Fibroblast of the conjunctiva (primary cell): ENCODE measurements at places on chromosomes 12 and 14.

DNA sequence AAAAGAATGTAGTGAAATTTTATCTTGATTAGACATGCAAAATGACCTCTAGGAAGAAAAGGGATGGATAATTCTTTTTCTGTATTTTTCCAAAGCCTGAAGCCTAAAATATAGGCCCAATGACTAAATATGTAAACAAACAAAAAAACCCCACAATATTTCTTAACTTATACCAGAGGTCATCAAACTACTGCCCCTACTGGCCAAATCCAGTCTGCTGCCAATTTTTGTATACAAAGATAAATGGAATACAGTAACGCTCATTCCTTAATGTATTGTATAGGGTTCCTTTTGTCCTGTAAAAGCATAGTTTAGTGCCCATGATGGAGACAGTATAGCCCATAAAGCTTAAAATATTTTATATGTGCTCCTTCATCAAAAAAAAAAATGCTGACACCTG lies 145.7 kb upstream of the ALG10 start:
- no peak for DNase-seq

GRCh38 chr12:69966409-69966808 lies 141.4 kb downstream of the MYRFL start:
- no peak for DNase-seq

- DNase-seq = no peak
Measured at GRCh38 chr14:98721061-98721460, 550.9 kb downstream of the BCL11B start.

- DNase-seq = no peak
Measured at GRCh38 chr12:94033784-94034183, 114.6 kb upstream of the PLXNC1 start.

DNA sequence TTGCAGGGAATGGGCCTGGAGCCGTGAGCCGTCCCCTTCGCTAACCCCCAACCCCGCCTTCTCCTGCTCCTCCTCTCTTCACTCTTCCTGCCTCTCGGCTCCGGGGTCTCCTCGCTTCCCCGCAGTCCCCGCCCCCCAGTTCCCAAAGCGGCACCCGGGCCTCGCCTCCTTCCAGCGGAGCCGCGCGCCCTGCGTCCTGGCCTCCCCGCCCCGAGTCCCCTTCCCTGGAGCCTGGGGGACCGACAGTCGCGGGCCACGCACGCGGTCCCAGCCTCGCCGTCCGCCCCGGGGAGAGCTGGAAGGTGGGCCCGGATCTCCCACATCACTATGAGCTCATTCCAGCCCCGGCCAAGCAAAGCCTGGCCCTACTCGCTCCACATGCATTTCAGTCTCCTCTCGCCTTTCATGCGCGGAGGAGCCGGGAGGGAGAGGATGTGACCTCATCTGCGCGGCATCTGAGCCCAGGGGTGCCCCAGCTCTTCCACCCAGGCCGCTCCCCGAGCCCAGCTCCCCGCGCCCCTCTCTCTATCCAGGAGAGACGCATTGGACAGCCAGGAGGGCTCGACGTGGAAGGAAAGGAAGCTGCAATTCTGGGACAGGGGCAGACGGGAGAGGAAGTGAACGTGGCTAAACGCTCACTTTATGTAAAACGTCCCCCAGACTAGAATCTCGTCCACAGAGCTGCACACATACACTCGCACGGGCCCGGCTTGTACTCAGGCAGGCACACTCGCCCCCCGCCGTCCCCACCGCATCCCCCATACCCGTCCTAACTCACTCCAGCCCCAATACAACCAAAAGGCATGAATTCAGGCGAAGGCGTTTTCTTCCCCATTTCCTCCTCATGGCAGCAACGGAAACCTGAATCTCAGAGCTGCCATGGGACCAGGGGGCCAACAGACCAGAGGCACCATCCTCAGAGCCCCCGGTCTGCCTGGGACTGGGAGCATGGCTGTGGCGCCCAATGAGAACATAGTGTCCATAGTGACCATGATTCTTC lies 108.7 kb upstream of the CCND2 start:
- peak; percentile 35 for DNase-seq

DNA sequence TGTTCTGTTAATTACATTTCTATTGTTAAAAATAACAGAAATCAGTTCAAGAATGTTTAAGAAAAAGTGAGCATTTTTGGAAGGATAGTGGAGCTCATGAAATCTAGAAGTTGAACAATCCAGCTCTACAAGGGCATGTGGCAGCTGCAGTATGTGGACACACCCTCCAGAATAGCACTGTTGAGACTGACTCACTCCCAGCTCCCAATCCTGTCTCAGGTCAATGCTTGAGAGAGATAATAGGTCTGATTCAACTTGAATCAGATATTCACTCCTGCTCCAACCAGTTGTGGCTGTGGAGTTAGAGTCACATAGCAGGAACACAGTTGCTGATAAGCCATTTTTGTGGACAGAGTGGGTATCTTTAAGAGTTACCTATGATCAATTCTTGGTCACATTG lies 113.0 kb upstream of the NTF3 start:
- no peak for DNase-seq

DNA sequence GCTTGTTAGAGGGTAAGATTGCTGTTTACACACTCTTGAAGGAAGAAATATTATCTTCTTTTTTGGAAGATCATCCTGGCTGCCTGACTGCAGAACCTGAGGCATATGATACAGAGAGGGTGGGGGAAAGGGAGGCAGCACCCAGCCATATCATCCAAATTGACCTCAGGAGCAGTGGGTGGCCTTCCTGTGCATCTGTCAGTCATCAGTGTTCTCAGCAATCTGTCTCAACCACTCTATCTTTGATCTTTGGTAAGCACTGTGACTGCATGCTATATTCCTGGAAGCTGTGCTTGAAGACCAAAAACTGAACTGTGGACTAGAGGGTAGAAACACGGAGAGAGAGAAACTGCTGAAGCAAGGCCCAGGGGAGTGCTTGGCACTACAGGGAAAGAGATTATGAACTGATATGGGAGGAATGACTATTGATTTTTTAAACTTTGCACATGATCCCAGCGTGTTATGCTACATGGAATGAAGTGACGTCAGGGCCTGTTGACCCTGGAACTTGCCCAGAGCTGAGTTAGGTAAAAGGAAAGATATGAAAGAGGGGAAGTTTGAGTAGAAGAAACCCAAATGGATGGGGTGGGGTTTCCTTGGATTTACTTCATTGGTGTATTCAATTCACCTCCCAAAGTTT lies 171.5 kb downstream of the ASCL1 start:
- no peak for DNase-seq

DNA sequence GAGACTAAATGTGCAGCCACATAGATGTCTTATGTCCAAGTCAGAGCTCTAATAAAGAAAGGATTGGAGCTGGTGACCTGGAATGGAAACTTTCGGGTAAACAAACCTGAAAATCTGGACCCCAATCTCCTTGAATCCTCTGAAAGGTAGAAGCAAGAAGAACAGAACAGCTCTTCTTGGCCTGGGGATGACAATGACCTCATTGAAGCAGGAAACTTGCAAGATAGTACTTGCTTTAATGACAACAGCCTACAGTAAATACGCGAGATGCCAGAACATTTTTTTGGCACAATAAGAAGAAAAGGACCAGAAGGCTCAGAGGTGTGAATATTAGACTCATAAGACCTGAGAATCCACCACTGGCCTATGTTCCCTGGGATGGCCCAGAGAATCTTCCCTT lies 4.1 kb upstream of the PRIMA1 start:
- no peak for DNase-seq

DNA sequence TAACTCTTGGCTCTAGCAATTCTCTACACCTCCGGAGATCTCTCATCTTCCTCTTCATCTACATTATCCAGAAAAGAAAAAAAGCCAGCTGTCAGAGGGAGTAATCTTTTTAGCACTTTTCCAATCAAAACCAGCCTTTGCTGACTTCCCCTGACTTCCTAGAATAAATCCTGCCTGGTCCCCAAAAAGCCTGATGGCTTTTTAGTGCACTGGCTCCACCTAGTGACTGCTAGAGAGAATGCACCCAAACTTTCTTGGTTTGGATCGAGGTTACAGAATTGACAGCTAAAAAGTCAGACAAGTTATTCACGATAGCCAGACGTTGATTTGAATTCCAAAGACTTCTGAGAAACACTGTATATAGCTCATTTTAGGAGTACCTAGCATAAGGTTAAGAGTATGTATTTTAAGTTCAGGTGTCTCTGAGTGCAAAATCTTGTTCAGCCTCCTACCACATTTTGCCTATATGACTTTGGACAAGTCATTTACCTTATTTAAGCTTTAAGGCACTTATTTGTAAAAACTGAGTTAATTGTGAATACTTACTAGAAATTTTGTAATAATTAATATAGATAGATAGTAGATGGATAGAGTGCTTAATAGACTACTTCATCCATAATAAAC lies 185.7 kb upstream of the GRIN2B start:
- peak; percentile 14 for DNase-seq

DNA sequence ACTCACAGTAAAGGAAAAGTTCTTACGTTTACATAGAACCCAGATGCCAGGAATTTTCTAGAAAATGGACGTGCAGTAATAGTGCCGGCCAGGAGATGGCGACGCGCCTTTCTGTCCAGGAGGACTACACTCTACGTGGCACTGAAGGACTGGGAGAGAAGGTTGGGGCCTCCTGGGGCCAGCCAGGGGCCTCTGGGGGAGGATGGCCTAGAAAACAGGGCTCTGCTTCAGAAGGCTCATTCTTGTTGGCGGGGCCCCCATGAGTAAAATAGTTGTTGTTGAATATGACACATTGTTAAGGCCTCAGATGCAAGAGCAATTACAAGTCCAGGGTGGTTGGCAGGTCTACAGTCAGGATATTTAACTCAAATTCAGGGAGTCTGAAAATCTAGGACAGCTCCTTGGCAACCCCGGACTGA lies 120.1 kb upstream of the MAX start:
- DNase-seq = no peak

DNA sequence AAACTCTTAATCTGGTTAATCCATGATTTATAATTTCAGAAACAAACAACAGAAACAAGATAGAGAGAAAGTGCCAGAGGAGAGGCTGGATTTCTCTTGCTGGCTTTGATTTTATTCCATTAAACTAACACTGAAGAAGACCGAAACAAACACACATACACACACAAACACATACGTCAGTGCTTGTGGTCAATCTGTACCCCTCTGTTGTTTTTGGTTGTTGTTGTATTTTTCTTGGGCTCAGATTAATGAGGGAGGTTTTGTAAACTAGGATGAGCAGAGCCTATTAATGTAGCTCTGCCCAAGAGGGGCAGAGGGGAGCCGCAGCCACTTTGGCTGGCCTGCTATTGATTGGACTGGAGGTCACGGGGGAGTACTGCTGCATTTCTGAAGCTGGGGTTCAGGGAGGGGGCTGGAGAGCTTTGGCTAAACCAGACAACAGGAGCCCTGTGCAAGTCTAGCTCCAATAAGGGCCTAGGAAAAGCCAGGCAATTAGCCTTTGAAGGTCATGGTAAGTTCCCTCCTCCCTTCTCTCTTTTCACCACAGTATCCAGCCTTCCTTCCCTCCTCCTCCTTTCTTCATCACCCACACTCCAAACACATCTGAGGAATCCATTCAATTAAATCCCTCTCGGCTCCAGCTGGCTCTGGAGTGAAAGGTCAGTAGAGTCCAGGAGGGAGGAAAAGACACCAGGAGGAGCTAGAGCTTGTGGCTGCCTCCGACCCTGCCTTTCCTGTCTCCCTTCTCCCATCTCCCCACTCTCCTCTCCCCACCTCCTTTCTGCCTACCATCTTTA lies 344.1 kb upstream of the LMO3 start:
- DNase-seq = no peak

- peak; percentile 84 for DNase-seq
Measured at GRCh38 chr14:69543341-69544115, 31.1 kb downstream of the CCDC177 start.

DNA sequence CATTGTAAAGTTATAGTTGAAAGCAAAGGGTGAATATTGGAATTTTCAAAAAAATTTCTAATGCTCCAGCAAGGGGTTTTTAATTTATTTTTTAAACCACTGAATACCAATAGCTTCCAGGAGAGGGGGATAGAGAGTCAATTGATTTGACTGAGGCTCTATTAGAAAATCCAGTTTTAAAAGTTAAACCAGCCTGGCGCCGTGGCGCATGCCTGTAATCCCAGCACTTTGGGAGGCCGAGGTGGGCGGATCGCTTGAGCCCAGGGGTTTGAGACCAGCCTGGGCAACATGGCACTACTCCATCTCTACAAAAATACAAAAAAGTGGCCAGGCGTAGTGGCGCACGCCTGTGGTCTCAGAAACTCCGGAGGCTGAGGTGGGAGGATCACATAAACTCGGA lies 150.1 kb downstream of the SLC38A4 start:
- peak; percentile 28 for DNase-seq

DNA sequence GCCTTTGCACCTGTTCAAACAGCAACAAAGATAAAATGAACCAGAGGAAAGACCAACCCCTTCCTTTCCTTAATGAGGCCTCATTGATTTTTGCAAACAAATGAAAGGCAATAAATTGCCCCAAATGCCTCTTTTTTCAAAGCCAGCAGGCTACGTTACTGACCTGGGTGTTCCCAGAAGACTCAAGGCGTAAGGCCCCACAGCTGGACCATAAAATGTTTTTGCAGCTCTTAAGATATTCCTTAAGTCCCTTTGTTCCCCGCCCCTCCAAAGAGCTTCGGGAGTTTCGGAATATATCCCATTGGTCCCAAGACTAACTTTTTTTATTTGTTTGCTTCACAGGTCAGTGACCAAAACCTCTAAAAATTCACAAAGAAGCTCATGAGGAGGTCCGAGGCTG lies 462.9 kb upstream of the PRICKLE1 start:
- no peak for DNase-seq

GRCh38 chr12:116277467-116278278 lies at the start of gene MED13L:
Gene MED13L, minus strand, starts transcription at chr12:116277693. Its CDS starts 562 bp downstream, at chr12:116277131.
- DNase-seq = peak; percentile 67

DNA sequence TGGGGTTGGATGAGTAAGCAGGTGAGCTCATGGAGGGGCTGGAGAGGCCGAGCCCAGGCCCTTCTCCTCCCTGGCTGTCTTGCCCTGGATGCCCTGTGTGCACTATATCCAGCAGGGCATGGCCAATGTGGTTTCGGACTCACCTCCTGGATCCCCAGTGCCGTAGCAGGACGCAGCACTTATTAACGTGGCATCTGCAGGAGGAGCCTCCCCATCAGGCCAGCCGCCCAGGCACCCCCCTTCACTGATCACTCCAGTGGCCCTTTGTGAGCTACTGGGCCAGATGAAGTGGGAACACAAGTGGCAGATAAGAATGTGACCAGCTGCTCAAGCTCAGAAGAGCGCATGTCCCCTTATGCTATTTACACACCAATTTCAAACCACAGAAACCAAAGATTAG lies 43.1 kb upstream of the DICER1 start:
- no peak for DNase-seq

DNA sequence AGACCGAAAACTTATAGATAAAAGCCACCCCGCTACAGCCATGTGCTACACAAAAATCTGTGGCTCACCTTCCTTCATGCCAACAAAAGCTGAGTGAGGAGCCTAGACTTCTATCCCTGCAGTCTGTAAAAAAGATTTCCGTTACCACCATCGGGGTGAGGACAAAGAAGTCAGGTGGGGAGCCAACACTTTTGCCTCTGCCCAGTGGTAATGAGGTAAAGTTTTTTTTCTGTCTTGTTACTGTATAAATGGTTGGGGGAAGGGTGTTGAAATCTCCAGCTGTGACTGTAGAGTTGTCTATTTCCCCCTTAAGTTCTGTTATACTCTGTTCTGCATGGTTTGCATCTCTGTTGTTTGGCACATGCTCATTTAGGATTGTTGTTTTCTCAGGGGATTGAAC lies 707.8 kb downstream of the FLRT2 start:
- DNase-seq = no peak
